ENCODE measurements at places on chromosomes 7 and 10.

- no peak for ATAC-seq
Observed at GRCh38 chr10:90977855-90978486, 57.1 kb upstream of the ANKRD1 start.

GRCh38 chr7:155257482-155258225 lies 40.0 kb upstream of the INSIG1 start:
- ATAC-seq = peak; percentile 82

DNA sequence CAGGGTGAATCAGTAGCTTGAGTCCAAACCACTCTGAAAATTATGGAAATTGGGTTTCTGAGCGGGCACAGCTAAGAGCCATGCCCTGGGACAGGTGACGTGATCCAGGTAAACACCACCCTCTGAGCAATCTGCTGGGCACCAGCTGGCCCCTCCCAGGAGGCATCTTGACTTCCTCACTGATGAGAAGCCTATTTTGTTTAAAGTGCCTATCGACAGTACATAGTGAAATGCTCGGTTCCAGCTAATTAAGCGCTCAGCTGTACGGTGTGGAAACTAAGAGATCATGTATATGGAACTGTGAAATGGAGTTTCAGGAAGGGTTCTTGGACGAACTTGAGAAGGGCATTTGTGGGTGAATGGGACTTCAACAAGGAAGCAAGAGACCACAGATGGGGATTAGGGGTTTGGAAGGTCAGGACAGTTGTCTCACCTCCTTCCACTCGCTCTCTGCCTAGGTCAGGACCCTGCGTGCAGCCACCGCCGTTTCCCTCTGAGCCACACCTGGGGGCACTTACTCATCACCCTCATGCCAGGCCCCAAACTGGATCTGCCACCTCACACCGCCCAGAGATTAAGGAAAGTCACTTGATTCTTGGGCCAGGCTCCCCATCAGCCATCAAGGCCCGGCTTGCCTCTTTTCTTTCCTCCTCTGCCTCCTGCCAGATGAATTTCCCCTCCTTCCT lies 3.2 kb downstream of the ITPRIP start:
- peak; percentile 60 for ATAC-seq

DNA sequence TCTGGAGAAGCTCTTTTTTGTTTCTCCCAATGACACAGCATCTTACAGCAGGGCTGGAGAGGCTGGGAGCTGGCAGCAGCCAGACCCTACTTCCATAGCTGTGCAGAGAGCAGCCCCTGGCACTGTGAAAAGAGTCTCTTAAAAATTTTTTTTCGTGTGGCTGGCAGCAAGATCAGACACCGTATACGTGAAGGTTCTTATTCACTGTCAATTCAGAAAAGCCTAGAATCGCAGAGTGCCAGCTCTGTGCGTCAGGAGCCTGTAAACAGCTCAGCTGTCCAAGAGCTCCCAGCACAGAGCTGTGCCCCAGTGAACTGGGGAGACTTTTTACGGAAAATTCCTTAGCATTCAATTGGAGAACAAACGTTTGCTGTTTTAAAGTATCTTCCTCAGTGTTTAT lies 6.5 kb downstream of the BAG3 start:
- no peak for ATAC-seq

DNA sequence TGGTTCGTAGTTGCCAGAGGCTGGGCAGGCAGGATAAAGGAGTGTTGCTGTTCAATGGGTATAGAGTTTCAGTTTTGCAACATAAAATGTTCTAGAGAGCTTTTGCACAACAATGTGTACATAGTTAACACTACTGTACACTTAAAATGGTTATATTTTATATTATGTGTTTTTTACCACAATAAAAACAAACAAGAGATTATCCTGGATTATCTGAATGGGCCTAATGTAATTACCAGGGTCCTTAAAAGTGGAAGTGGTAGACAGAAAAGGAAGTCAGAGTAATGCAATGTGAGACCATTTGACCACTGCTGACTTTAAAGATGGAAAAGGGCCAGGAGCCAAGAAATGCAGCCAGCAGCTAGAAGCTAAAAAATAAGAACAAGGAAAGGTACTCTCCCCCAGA lies 159.7 kb downstream of the SGMS1 start:
- ATAC-seq = no peak

- no peak for ATAC-seq
Observed at GRCh38 chr10:70722820-70723424, 50.6 kb downstream of the ADAMTS14 start.

DNA sequence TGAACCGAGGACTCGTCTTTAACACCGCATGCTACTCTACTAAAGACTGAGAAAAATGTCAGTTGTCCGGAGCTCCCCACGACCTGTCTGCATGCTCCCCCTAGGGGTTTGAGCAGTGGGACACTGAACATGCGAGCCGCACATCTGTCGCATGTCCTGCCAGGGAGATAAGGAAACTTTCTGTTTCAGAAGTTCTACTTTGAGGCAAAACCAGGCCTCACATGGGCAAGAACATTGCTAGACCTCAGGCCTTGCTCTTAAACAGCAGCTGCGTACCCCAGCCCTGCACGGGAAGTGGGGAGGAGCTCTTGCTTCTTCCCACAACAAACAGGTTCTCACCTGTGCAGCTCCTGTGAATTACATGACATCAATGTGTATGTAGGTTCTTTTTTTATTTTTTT lies 30.3 kb upstream of the HERPUD2 start:
- ATAC-seq = no peak

DNA sequence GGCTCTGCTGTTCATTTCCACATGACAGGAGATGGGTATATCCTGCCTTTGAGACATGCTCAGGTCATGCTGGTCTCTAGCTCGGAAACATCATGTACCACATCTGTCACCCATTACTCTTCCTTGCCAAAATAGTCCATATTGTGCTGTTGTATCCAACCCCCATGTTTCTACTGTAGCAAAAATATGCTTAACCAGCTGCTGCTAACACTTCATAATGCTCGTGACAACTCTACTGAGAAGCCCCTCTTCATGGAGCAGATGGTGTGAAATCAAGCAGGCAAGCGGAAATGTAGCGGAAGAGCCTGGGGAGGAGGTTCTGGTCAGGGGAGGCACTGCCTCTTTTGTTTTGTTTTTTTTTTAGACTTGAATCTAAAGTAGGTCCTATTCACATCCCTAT lies 82.9 kb downstream of the NPY start:
- ATAC-seq = no peak

DNA sequence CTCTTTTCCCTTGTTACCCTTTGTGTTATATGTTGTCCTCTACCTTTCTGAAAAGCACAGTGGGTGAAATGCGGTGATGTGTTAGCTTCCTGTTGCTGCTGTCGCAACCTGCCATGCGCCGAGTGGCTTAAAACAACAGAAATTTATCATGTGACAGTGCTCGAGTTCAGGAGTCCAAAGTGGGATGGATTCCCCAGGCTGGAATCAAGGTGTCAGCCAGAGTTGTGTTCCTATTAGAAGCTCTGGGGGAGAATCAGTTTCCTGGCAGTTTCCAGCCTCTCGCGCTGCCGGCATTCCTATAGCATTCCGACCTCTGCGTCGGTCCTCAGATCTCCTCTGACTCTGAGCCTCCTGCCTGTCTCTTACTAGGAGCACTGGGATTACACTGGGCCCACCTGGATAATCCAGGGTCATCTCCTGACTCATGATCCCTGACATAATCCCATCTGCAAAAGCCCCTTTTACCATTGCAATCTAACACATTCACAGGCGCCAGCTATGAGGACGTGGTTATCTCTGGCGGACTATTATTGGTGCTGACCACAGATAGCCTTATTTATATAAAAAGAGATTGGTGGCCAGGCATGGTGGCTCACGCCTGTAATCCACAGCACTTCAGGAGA lies 207.5 kb downstream of the CUX1 start:
- ATAC-seq = no peak

DNA sequence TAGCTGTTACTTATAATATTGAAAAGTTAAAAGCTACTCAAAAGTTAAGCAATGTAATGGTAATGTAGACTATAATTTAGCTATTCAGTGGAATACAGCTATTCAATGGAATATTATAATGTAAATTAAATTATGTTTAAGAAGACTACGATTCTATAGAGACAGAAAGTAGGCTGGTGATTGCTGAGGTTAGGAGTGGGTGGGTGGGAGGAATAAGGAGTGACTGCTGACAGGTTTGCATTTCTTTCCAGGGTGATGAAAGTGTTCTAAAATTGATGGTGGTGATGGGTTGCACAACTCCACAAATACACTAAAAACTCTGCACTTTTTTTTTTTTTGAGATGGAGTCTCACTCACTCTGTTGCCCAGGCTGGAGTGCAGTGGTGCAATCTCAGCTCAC lies 21.4 kb downstream of the DENND2A start:
- no peak for ATAC-seq

DNA sequence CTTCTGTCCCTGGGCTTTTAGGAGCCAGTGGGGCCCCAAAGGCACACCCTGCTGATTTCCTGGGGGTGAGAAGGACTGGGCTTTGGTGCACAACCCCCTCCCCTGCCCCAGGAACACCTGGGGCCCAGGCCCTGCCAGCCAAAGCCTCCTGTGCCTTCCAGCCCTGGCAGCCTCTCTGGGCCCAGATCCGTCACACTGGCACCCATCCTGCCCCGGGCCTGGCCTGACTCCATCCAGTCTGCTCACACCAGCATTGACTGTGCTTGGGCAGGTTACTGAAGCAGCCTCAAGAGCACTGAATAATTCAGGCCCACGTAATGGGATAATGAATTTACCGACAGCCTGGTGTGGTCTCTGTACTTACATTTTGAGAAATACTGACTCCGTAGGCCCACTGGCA lies 12.0 kb upstream of the COMTD1 start:
- ATAC-seq = no peak

DNA sequence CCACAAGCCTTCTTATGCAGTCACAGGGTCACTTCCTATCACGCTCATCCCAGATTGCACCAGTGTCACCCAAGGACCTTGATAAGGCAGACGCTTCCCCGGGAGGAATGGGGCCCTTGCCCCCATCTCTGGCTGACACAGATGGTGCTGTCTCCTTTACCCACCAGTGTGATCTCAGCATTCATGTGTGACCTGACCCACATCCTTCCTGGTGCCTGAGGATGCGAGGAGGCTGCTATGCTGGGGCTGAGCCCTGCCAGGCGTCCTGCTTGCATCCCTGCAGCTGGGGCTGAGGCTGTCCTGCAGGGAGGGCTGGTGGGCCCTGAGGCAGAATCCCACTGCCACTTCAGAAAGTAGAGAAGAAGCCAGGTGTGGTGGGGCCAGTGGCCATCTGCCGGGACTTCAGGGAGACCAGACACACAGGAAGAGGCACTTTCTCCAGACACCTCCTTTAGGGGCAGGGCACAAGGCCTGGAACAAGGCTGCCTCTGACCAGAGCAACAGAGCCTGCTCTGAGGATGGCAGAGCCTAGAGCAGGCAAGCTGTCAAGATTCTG lies 35.3 kb downstream of the RASGEF1A start:
- peak; percentile 28 for ATAC-seq

GRCh38 chr7:149245244-149245643 lies 5.8 kb downstream of the ZNF212 start:
- peak; percentile 93 for ATAC-seq

DNA sequence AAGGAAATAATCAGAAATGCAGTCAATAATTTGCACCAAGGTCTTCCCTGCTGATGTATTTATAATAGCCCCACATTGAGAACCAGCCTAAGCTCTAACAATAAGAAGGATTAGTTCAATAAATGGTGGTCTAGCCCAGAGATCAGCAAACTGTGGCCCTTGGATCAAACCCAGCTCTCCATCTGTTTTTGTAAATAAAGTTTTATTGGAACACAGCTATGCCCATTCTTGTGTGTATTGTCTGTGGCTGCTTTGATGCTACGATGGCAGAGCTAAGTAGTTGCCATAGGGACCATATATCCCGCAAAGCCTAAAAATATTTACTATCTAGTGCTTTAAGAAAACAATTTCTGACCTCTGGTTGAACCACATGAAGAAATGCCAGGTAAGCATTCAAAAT lies 154.9 kb downstream of the EMX2 start:
- no peak for ATAC-seq

- ATAC-seq = peak; percentile 73
Observed at GRCh38 chr10:23556727-23557440, 118.0 kb downstream of the OTUD1 start.

DNA sequence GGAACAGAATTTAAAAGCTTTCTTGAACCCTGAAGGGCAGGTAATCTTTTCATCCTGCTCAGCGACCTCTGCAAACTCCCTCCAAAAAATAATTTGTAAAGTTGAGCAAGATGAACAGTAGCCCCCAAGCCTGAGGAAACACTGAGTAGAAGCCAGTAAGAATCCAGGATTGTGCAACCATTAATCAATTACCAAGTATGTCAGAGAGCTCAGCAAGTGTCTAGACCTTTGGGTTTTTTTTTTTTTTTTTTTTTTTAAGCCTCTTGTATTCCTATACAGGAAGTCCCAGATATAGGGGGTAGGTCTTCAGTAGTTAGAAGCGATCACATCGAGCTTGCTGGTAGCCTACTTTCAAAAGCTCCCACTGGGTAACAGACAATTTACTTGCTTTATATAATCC lies 155.2 kb downstream of the DGKI start:
- no peak for ATAC-seq

DNA sequence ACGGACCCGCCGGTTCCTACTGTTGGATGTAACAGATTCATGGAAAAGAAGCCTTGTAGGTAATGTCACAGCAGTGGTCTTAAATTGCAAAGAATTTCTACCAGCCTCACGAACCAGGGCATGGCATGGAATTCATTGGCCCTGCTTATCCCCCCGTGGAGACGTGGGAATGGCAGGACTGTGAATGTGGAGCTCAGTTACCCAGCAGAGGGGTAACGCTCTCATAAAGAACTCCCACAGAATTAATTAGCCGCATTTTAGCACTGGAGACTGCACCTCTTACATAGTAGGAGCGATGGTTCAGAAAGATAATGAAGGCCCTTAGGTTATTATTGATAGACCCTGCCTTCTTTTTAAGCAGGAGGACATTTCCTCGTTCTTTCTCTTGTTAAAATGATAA lies 715.4 kb downstream of the AUTS2 start:
- no peak for ATAC-seq

- no peak for ATAC-seq
Observed at GRCh38 chr10:44963772-44964633, 4.4 kb downstream of the RASSF4 start.

GRCh38 chr7:96959135-96959534 lies 46.2 kb upstream of the DLX6 start:
- no peak for ATAC-seq

GRCh38 chr7:45878457-45879144 lies 5.7 kb upstream of the CCDC201 start:
- ATAC-seq = no peak

- ATAC-seq = peak; percentile 80
Observed at GRCh38 chr10:97542169-97543024, 30.2 kb upstream of the ANKRD2 start.

GRCh38 chr10:21318540-21319167 lies 206.8 kb downstream of the SKIDA1 start:
- no peak for ATAC-seq

Measured in esophagus mucosa (tissue), 1 donor.